Activated T-cell treated with anti-CD3 and anti-CD28 coated beads, Interleukin-2, amount 50 U/mL, for 48 hours (primary cell): ENCODE measurements at places on chromosomes 7 and 10.

DNA sequence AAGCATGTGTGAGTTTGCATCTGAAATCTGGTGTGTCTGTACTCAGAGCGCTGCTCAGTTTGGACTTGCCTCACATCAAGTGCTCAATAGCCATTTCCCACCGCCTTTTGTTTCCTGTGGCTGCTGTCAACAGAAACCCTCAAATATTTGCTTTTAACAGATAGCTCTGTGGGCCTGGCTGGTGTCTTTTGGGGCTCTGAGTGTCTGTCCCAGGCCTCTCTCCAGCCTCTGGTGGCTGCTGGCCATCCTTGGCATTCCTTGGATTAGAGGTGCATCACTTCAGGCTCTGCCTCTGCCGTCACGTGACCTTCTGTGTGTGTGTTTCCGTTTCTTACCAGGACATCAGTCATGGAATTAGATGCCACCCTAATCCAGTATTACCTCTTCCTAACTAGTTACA, 9.3 kb downstream of the YKT6 start:
- DNase-seq = no peak

GRCh38 chr7:4751398-4751947, 23.9 kb upstream of the AP5Z1 start:
- no peak for DNase-seq

- DNase-seq = peak; percentile 60
These were observed 613 bp downstream of the AP5Z1 start for GRCh38 chr7:4775848-4776623.

GRCh38 chr7:33636359-33636758, 269.0 kb upstream of the BMPER start:
- DNase-seq = no peak

DNA sequence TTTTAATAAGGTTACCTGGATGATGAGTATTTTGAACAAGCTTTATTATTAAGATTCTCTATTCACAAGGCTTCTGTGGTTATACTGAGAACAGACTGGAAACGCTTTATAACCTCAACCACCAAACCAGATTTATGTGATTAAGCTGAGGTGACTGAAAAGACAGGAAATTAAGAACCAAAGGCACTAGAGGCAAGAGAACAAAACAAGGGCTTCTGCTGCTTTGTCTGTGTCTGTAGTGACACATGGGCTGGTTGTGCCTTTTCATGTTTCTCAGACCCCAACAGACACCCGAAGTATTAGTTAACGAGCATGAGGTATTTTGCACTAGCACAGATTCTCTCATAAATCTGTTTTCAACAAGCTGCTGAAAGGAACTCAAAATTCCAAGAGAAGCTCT, 64.4 kb downstream of the RAPGEF5 start:
- DNase-seq = no peak

DNA sequence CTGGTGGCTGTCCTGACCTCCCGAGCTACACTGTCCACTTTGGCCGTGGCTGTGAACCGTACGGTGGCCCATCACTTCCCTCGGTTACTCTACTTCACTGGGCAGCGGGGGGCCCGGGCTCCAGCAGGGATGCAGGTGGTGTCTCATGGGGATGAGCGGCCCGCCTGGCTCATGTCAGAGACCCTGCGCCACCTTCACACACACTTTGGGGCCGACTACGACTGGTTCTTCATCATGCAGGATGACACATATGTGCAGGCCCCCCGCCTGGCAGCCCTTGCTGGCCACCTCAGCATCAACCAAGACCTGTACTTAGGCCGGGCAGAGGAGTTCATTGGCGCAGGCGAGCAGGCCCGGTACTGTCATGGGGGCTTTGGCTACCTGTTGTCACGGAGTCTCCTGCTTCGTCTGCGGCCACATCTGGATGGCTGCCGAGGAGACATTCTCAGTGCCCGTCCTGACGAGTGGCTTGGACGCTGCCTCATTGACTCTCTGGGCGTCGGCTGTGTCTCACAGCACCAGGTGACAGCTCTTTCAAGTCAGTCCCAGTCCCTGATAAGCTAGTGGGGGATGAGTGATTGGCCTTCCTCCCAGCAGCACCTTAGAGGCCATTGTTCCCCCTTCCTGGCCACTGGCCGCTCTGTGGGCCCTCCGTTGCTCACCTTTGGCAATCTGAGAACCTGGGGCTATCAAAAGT, 3.0 kb downstream of the CHPF2 start:
- no peak for DNase-seq

DNA sequence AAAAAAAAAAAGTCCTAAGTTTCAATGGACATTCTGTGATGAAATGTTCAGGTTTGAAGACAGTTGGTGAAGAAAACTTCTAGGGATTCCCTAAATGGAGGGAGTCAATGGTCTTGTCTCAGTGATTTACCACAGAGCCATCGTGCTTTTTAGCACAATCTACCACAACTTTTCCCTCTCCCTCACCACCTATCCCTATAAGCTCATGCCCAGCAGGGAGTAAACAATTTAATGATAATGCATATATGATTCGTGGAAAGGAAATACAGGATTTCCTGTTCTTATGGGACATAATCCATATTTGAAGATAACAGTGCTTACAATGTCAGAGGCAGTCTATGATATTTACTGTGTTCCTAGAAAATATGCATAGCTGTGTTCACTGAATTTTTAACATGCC, 38.4 kb upstream of the CD36 start:
- DNase-seq = no peak

DNA sequence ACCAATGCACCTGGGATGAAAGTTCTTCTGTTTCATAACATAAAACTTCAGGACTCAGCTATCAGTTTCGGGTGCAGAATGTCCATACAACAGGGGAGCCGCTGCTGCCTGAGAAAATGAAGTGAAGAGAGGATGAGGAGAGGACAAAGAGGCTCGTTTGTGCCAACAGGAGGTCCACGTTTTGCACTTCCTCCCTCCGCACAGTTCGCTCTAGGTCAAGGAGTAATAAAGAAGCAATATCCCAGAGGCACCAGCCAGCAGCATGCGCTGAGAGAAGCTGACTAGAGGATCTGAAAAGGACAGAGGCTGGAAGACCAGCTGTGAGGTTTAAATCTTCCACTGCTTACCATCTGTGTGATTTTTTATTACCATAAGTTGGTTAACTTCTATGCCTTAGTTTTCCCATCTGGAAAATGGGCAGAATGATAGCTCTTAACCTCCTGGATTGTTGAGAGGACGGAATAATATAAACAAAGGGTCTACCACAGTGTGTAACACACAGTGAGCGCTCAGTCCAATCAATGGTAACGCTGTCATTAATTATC, 709 bp downstream of the GPAM start:
- DNase-seq = no peak

DNA sequence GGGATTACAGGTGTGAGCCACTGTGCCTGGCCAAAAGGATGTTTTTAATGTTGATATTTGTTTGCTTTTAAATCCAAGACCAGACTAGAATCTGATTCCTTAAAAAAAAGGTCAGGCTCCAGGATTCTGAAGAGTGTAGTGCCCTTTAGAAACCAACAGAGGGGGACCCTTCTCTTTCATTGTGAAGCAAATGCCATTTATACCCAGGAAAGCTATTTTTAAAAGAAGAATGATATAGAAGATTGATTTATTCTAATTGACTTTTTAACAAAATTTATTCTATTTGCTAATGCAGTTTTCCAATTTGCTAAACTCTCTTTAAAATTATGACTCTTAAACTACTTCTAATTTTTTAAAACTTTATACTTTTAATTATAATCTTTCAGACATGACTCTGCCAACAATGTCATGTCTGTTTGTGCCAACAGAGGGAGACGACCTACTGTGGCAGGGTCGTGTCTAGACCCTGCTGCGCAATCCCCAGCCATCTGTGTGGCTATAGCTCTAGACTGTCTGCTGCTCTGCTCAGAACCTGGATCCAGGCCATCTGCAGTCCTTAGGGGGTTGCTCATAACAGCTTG, 201.0 kb upstream of the IMMP2L start:
- no peak for DNase-seq

DNA sequence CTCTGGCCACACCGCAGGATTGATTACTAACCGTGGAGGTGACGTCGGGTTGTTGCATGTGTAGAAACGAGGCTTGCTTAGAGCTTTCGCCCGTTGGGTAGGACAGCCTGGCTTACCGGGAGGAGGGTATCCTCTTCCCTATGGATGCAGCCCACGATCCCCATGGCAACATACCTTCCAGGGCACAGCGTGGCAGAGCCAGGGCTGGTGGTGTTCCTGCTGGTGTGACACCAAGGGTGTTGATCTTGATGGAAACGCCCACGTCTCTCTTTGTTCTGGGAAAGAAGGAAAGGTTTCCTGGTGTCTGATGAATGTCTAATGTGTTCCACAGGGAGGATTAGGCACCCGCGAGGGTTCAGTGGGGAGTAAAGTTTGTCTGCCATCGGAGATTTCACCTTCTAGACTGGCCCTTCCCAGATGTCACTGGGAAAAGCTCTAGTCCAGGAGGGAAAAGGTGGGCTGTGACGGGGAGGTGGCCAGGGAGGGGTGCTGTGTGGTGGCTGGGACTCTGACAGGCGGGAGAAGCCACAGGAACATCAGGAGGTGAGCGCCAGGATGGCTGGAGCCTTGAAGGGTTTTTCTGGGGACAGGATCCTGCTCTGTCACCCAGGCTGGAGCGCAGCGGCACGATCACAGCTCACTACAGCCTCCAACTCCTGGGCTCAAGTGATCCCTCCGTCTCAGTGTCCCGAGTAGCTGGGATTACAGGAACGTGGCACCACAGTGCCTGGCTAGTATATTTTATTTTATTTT, 102.1 kb downstream of the CUX1 start:
- no peak for DNase-seq

DNA sequence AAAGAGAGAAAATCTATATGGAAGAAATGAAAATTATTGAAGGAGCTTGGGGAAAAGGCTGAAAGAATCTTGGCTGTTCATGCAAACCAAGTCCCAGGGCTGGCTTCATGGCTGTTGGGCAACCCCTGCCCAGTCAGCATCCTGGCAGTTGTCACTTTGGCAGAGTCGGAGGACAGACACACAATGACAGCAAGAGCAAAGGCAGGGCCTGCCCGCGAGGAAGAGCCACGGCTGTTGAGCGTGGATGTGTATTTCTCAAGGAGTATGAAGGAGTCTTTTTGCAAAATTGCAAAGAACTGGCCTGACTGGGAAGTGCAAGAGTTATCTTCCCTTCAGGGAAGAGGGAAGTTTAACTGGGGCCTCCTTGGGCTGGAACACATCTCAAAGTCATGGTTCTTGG, 11.7 kb downstream of the PTPRE start:
- no peak for DNase-seq

DNA sequence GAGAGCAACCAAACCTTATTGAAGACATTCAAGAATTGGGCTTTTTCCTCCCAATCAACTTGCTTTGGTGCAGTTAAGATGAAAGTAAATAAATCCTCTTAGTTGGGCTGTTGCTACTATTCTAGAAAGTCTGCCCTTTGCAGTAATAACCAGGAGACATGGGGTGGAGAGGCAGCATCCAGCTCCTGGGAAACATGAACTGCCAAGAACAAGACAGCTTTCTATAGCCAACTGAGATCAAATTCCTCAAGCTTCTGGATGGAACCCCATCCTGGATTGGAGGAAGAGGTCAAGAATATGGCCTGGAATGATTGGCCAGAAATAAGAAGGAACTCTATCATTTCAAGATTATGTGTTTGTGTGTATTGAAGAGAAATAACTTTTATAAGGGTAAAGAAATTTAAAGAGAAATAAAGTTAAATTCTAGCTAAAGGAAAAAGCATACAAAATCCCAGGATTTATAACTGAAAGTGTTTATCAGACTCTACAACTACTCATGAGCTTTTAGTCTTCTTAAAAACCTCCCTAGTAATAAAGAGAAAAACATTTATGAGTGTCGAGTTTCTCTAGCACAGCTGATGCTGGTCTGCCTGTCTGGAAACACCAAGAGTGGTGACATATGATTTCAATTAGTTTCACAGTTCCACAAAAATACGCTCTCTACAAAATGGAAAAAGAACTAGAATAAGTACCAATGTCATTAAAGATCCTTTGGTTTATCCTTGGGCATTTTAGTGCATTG, 70.1 kb upstream of the COL1A2 start:
- DNase-seq = no peak

DNA sequence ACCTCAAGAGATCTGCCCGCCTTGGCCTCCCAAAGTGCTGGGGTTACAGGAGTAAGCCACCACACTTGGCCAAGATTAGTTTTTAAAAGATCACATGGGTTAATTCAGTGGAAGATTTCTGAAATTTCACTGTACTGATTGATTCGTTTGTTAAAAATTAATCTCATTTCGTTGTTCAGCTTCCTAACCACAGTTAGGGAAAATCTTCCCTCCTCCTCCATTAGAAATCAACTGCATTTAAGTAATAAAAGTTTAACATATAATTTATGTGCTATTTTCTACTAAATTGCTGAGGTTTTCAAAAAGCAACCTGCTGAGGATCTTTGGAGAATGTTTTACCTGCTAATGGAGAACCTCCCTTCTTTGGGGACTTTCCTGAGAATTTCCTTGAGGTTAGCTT, 522.4 kb downstream of the GATA3 start:
- DNase-seq = no peak

GRCh38 chr10:77879710-77880109, 46.8 kb downstream of the DLG5 start:
- no peak for DNase-seq

DNA sequence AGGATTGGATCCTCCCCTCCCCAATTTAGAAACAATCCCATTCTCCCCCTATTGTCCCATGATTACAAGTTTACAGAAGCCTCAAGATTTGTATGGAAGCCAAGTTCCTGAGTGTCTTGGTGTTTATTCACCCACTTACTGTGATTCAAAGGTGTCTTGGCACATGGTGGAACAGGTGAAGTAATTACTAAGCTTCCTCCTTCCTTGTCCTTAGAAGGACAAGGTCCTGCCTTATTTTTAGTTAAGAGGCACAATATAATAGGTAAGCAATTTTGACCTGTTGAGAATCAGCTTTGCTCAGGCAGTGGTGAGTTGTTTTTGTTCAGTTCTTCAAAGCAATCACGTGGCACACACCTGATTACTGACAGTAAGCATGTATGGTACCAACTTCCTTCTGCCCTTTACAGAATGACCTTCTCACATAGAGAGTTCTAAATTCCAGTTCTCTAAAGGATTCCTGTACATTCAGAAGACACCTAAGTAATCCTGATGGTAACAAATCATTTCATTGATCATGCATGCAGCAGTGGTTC, 60.7 kb upstream of the SLC13A1 start:
- DNase-seq = no peak

GRCh38 chr7:100099452-100099851, 1.7 kb downstream of the MCM7 start:
- no peak for DNase-seq

DNA sequence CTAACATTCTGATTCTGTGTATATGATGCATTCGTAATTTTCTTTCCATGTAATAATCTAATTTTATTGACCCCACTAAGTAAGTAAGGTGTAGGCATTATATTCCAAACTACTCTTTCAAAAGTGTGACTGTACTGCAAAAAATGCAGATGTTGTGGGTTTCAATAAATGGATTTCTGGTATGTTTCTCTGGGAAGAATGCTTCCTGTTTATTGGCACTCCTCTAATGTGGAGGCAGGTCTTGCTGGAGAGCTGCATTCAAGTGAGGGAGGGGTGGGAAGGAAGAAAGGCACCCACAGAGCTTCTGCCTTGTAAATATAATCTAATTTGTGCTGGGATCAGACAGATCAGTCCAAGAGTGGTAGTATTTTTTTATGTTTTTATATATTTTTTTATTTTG, 23.9 kb downstream of the ST7 start:
- DNase-seq = no peak

- no peak for DNase-seq
These were observed 36.1 kb downstream of the RALA start for GRCh38 chr7:39659356-39660013.

- DNase-seq = no peak
These were observed 66.9 kb downstream of the BAMBI start for GRCh38 chr10:28744069-28744768.

- DNase-seq = no peak
These were observed 39.5 kb downstream of the CNNM1 start for GRCh38 chr10:99368646-99369045.

GRCh38 chr10:132420469-132420980, 23.5 kb downstream of the PWWP2B start:
- DNase-seq = no peak
